Activated CD4-positive, alpha-beta memory T cell treated with anti-CD3 and anti-CD28 coated beads for 36 hours (primary cell): ENCODE measurements at places on chromosomes 4 and X. TPM values are rescaled to one million over a fixed set of nuclear protein-coding genes. Genes with fewer than 3 reads are reported as not detected.
A peak's percentile ranks its signal among the peaks of the same experiment; 100 is the strongest.

OTC gene
- total RNA-seq = not detected

DNA sequence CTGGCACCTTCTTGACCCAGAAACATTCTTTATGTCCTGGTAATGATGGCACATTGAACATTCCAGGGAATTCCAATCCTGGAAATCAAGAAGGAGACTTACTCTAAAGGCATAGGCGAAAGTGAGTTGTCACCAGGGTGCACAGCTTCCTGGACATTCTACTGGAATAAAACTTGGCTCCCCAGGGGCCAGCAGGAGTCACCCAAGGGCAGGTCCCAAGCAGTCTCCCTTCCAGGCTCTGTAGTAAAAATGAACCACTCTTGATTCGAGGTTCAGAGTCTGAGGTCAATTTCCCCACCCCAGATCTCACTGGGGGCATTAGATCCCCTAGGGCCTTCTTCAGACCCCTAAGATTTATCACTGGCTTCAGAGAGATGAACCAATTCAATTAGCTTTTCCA, 338.7 kb upstream of the GATB start:
- peak; percentile 36 for DNase-seq

DNA sequence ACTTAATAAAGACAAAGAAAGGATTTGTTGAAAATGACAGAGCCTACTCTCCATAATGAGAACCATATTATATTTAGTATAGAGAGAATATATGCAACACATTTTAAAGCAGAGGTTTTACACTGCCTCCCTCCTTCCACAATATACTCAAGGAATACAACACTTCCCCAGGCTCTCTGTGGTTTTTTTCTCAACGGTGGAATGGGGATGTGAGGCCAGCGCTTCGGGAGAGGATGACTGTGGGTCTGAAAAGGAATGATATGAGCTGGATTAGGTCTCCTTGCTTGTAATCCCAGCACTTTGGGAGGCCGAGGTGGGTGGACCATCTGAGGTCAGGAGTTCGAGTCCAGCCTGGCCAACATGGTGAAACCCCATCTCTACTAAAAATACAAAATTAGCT, 348.7 kb upstream of the KLF3 start:
- no peak for DNase-seq

- no peak for DNase-seq
Measured at GRCh38 chr4:76214177-76214675, 602 bp upstream of the SCARB2 start.

DNA sequence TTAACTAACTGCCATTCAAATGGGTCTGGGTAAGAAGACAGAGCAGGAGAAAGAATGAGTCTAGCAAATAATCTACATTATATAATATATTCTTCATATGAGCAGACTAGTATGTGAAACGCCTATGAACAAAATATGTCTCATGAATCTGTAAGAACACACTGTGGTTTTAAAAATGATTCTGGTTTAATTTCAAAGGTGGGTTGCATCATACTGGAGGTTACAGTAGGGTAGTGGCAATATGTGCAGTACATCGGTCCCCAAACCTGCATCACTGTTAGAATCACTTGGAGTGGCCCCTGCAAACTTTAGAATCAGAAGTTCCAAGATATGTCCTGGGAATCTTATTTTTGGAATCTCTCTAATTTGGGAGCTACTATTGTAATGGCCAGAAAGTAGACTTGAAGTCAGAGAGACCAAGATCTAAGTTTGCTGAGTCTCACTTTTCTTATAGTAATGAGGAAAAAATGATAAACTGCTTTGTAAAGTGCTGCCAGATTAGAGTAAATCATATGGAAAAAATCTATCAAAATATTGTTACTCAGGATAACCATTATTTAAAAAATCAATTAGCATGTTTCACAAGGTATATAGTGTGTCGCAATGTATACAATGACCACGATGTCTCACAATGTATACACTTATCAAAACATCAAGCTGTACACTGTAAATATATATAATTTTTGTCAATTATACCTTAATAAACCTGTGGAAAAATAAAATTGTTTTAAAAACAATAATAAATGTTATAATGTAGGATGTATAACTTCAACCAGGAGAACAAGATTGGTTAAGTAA, 37.9 kb upstream of the ARSJ start:
- no peak for DNase-seq

DNA sequence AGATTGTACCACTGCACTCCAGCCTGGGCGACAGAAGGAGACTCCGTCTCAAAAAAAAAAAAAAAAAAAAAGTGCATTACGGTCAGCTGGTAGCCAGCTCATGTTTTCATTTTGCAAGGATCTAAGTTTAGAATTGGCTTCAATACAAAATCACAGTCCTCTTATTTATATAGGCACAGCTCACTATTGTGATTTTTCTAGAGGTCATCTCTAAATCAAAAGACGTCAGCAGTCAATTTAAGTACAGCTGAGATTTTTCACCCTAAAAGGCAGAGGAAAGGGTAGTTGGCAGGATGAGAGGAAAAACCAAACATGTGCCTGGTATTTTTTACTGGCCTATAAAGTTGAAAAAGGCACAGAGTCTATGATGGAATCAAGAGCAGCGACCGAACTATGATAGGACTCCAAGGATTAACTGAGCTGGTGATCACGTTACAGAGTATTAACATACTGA, 30.8 kb downstream of the ASB5 start:
- no peak for DNase-seq
